ENCODE measurements at places on chromosomes 1 and 21.

DNA sequence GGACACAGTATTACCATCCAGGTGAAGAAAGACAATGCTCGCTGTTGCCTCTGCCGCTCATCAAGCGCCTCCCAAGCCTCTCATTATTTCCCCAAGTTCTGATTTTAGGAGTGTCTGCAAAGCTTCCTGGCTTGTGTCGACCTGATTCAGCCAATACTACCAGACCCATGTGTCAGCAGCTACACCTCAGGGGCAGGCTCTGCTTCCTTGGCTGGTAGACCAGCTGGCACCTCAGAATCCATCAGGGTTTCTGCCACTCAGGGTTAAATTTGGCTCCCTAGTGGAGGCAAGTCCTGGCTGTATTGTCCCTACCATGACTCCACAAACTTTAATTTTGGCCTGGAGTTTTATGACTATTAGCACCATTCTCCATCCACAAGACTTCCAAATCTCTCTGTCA lies 35.4 kb downstream of the SUSD4 start:
- DNase-seq, result no peak

GRCh38 chr1:110130113-110130591 lies 17.9 kb downstream of the UBL4B start:
- DNase-seq, result no peak

GRCh38 chr21:36446301-36446700 lies 33.6 kb downstream of the CLDN14 start:
- no peak for DNase-seq

DNA sequence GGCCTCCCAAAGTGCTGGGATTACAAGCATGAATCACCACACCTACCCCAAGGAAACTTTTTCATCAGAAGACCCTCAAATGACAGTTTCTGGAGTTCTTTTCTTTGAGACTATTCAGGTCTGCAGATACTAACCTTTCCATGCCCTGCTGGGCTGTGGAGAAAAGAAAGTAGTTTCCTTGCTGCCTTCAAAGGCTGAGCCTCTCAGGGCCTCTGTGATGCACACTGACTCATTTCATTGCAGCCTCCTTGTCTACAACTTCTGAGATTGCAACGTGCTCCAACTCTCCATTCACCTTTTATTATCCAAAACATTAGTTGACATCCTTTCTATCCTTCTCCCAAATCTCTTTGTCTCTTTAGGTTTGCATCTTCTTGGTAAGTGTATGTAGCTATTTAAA lies 8.8 kb upstream of the SAMSN1 start:
- DNase-seq, result no peak

DNA sequence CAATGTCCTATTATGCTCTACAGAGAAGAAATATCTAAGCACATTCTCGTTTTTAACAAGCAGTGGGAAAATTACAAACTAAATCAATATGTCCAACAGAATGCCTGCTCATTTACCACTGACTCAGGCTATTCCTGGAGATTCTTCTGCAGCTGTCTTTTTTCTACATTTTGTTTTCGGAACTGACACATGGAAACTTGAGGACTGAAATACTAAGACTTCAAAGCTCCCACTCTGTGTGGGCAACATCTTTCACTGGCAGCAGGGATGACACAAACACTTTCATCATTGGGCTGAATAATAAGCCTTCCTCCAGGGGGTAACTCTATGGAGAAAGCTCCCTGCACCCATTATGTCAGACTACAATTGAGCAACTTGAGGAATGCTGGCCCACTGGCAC lies 175.5 kb upstream of the NCAM2 start:
- no peak for DNase-seq

DNA sequence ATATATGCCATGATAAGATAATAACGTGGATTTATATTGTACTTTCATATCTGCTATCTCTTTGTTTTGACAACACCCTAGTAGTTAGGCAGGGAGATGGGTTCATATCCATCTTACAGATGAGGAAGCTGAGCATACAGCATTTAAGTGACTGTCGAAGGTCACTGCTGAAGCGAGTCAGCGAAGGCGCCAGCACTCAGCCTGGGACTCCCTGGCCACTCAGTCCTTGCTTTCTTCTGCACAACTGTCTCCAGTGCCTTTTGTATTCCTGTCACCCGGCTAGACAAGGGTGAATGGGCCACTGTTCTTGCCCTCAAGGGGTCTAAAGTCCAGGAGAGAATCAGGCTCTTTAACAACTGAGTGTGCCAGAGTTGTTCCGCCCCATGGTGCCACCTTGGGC lies 3.1 kb downstream of the ARHGEF10L start:
- no peak for DNase-seq
